ENCODE measurements at places on chromosomes 13 and 19.
A peak's percentile ranks its signal among the peaks of the same experiment; 100 is the strongest.

DNA sequence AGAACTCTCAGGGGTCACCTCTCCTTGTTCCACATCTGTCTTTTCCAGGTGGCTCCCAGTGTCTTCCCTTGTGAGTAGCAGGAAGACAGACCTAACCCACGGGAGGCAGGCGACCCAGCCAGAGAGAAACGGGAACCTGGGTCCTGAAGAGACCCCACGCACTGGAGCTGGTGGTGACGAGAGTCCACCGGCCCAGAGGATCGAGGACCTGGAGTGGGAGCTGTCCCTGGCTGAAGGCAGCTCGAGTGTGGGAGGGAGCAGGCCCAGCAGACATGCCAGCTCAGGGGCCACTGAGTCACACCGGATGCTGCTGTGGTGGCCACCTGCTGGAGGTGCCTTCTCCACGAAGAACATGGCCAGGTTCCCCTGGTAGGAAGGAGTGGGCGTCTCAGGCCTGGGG is 66.5 kb upstream of the ATP12A start:
- no peak for DNase-seq

GRCh38 chr13:98976338-98976737 is 1.5 kb downstream of the DOCK9 start:
- no peak for DNase-seq

GRCh38 chr19:42038666-42039065 is 31.3 kb downstream of the GRIK5 start:
- DNase-seq: no peak

GRCh38 chr19:1000095-1000494 is at the start of gene GRIN3B:
Gene GRIN3B (plus strand): TSS chr19:1000419. CDS start chr19:1000438, 19 bp downstream.
- no peak for DNase-seq

DNA sequence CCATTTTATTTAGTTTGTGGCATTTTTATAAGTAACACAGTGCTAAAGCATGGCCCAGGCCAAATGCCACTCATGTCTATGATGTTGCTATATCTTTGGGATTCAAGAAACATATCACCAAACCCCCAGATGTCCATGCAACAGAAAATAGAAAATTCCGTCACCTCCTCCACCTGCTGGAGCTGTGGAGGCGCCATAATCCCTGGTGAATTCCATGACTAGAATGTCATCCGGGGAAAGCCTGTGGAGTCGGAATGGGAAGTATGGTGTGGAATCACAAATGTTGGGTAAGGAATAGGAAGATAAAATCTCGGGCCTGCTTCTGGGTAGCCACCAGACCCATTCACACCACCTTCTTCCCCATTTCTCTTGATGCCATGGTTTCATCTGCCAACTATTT is 51.7 kb upstream of the RAP2A start:
- no peak for DNase-seq

- no peak for DNase-seq
These were observed 189.6 kb upstream of the CSNK1A1L start for GRCh38 chr13:37295071-37295470.

GRCh38 chr19:11404588-11405222 is 14.4 kb downstream of the RGL3 start:
- DNase-seq: no peak

GRCh38 chr19:5445561-5446055 is 9.6 kb upstream of the ZNRF4 start:
- no peak for DNase-seq

DNA sequence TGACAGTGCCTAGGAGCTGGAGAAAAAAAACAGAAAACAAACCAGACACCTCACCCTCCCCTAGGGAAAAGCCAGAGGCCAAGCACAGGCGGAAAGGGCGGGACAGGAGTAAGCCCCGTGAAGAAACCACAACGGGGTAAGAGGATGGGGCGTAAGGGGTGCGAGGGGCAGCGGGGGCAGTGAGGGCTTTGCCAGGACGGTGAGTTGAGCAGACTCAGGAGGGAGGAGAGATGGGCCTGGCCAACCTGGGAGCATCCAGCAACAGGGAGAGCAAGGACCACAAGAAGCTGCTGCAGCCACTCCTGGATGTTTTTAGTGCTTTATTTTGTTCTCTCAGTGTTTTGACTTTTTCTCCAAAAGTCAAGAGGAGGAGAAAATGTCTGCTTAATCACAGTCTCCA is 114.1 kb upstream of the SOX1 start:
- DNase-seq: peak; percentile 2

- no peak for DNase-seq
These were observed 1.3 kb downstream of the MAN2B1 start for GRCh38 chr19:12665281-12665573.

- DNase-seq: no peak
These were observed 2.9 kb downstream of the LILRA2 start for GRCh38 chr19:54576411-54576976.

DNA sequence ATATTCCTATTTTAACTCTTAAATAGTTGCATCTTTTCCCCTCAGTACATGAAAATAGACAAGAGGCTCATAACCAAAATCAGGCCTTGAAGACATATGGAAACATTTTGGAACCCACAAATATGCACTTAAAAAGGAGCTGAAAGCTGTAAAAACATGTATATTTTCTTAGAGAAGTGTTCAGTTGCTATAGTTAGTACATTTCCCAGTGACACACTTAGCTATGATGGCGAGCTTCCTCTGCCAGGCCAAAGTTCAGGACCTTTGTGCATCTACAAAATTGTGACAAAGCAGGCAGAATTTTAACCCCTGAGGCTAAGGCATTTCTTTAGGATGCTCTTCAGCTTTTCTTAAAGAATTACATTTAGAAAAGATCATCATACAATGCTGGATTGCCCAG is 54.5 kb downstream of the RCBTB2 start:
- no peak for DNase-seq

DNA sequence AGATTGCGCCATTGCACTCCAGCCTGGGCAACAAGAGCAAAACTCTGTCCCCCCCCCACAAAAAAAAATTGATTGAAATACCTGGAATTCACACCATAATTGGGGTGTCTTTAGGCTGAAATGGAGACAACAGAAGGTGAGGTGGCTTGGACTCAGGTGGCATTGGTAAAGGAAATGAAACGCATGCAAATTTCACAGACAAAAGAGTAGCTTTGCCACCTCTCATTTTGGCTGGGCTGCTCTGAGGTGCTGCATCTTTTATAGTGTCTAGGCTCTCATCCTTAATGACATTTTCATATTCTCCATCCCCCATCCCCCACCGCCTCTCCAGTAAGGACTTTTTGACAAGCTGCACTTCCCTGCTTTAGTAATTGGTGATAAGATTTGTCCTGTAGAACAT is 6.9 kb downstream of the UBE2L5 start:
- DNase-seq: no peak

GRCh38 chr19:17830567-17831418 is 9.5 kb upstream of the INSL3 start:
- DNase-seq: peak; percentile 80

- no peak for DNase-seq
These were observed 35.8 kb downstream of the LATS2 start for GRCh38 chr13:21025539-21025938.

GRCh38 chr19:46124638-46125115 is at the start of gene IGFL3:
Gene IGFL3 (minus strand): TSS chr19:46124688. CDS start chr19:46124649, 39 bp downstream.
- no peak for DNase-seq

- DNase-seq: no peak
These were observed 237.0 kb downstream of the POSTN start for GRCh38 chr13:37361608-37362007.

DNA sequence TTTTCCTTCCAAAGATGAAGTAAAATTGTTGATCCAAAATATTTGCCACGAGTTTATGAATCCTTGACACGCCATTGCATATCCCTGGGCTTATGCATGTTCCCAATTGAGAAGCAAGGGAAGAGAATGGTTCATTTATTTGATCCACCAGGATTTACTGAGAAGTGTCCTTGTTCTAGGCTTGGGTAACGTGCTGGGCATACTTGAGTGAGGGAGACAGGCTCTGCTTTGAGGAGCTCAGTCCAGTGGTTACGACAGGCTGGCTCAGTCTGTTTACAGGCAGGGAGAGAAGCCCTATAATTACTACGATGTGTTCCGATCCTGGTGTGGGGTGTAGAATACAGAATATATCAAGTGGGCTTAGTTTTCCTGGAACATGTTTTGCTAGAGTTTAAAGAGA is 6.3 kb upstream of the PNMA8C start:
- DNase-seq: no peak

Data from mesothelial cell of epicardium (in vitro differentiated cells).